Fibroblast of skin of right quadriceps (primary cell): ENCODE measurements at places on chromosomes 13 and 19.
A peak's percentile ranks its signal among the peaks of the same experiment; 100 is the strongest.

GRCh38 chr13:59144700-59145099 is 1019.0 kb downstream of the DIAPH3 start:
- DNase-seq = no peak

DNA sequence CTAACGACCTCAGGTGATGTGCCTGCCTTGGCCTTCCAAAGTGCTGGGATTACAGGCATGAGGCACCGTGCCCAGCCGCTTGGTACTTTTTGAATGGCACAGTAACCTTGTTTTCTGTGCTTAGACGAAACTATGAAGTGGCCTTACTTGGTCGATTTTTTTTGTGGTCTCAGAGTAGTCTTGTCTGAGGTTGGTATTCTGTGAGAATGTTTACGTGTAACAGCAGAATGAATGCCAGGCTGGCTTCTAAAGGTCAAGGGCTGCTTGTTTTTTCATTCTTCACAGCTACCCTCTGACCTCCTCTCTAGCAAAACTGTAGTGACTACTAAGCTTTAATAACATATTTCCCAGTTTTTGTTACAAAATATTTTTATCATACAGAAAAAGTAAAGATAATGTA is 313.3 kb downstream of the GPC6 start:
- DNase-seq = no peak

GRCh38 chr13:46595885-46596275 is 42.9 kb downstream of the LRCH1 start:
- no peak for DNase-seq

DNA sequence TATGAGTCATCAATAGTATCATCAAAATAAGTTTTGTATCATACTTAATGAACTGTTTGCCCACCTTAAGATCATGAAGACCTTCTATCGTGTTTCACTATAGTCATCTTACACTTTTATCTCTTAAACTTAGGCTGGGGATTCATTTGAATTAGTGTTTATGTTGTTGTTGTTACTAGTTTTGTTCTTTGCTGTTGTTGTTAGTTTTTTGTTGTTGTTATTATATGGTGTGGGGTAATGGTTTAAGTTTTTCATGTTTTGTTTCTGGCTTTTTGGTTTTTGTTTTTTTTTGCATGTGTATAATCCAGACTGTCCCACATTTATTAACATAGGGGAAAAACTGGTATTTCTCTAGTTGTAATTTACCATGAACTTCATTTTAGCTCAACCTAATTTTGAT is 965.1 kb upstream of the MIR17HG start:
- DNase-seq = no peak

DNA sequence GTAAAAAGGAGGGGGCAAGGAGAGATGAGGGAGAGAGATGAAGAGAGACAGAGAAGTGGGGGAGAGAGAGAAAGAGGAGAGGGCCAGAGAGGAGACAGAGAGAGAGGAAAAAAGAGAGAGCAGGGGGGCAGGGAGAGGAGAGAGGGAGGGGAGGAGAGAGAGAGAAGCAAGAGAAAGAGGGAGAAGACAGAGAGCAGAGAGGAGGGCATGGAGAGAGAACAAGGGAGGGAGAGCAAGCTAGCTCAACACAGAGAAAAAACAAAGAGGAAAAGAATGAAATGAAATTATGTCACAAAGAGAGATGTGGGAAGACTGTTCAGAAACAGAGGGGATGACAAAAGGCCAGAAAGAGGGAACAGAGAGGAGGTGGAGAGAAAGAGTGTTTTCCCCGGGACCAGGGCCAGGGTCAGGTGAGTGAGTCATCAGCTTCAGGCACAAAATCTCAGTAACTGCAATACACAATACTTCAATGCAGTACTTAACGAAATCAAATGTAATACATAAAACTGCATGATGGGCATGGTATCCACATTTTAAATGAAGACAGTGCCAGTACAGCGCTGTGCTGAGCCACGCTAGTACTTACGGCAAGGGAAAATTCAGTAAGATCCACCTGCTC is 4.8 kb downstream of the KLK7 start:
- no peak for DNase-seq

- no peak for DNase-seq
Measured at GRCh38 chr13:45276913-45277312, 64.1 kb downstream of the TPT1 start.

DNA sequence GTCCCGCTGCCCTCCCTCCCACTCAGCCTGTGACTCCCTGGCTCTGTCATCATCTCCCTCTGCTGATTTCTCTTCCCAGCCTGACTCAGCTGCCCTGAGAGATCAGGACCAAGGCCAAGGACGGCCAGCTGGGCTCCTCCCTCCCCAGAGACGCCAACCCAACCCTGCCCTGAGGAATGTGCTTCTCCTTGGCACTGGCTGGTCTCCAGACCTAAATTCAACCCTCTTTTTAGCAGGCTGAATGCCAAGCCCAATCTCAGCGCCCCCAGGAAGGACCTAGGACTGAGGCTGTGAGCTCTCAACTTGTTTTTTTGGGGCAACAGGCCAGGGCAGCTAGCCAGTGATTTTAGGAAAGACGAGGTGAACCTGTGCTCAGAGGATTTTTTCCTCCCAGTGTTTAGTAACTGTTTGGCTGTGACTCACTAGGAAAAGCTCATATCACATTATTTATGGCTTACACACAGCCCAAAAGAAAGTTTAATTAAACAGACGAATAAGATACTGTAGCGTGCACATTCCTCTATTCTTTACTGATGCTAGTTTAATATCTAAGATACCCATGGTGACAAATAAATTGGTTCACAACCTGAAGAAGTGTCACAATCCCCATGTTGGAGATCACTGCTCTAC is 7.4 kb upstream of the IGFL1 start:
- peak; percentile 10 for DNase-seq

GRCh38 chr19:32675720-32676185 is at the start of gene RGS9BP:
TSS of gene RGS9BP (plus strand) at chr19:32675848. CDS start at chr19:32676264, 416 bp downstream.
- peak; percentile 53 for DNase-seq

- DNase-seq = no peak
Measured at GRCh38 chr19:23409392-23410048, 14.2 kb upstream of the ZNF91 start.
